ENCODE measurements at places on chromosomes 11 and 22. TPM values are rescaled to one million over a fixed set of nuclear protein-coding genes. Genes with fewer than 3 reads are reported as not detected.

DNA sequence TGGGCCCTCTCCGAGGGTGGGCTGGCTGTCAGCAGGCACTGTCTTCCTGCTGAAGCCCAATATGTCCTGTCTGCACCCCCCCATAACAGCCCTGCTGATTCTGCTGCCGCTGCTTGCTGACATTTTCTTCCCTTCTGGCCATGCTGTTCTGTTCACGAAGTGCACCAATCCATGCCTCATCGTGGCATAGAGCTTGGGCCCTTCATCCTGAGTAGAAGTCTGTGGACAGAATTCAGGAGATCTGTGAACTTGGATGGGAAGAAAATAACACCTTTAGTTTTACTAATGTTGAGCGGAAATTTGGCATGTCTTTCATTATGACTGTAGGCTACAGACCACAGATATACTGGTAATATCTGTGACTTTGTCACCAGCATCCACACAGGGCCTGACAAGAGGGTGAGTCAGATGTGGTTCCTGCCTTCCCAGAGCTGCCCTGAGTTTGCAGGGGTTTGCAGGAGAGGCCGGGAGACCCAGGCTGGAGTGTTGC lies 14.1 kb upstream of the KIAA0930 start:
- no peaks in the 10 kb centered on the region for H3K36me3 ChIP-seq
- no peak overlapping the region for H3K27ac ChIP-seq
- DNase-seq: no peak
- H3K4me1 ChIP-seq: no peaks in the 10 kb centered on the region

GRCh38 chr11:123152951-123153350 lies 42.1 kb downstream of the CLMP start:
- no peaks in the 10 kb centered on the region for H3K27me3 ChIP-seq
- H3K36me3 ChIP-seq: no peaks in the 10 kb centered on the region
- H3K4me3 ChIP-seq: no peak overlapping the region
- no peaks in the 10 kb centered on the region for H3K4me1 ChIP-seq

- DNase-seq: no peak
- H3K4me1 ChIP-seq: peaks cover 16% of the 10 kb centered on the region
- no peak overlapping the region for H3K27ac ChIP-seq
- H3K4me3 ChIP-seq: no peak overlapping the region
- H3K27me3 ChIP-seq: no peaks in the 10 kb centered on the region
Measured at GRCh38 chr11:65583589-65583988, 7.7 kb downstream of the EHBP1L1 start.

DNA sequence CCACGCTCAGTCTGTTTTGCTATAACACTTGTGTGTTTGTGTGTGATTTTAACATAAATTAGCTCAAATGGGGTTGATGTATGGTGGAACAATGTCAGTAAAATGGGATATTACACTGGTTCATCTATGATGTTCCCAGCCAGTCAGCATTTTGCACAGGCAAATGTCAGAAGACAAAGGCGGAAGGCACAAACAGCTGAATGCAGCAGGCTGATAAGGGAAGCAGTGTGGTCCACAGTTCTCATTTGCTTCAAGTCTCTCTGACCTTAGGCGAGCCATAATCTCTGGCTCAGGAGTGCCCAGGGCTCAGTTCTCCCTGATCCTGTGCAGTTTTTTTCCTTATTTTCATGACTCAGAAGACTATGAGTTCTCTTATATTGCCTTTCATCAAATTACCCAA lies 102.7 kb downstream of the FAR1 start:
- DNase-seq: no peak
- no peak overlapping the region for H3K4me3 ChIP-seq
- no peaks in the 10 kb centered on the region for H3K36me3 ChIP-seq
- H3K27ac ChIP-seq: no peak overlapping the region
- H3K27me3 ChIP-seq: peaks cover 16% of the 10 kb centered on the region

- peak overlapping the region; percentile 85 for H3K4me3 ChIP-seq
- peak overlapping the region; percentile 94 for H3K27ac ChIP-seq
- H3K27me3 ChIP-seq: no peaks in the 10 kb centered on the region
- peaks cover 82% of the 10 kb centered on the region for H3K4me1 ChIP-seq
Measured at GRCh38 chr22:50305393-50305922, 2.0 kb downstream of the PLXNB2 start.

DNA sequence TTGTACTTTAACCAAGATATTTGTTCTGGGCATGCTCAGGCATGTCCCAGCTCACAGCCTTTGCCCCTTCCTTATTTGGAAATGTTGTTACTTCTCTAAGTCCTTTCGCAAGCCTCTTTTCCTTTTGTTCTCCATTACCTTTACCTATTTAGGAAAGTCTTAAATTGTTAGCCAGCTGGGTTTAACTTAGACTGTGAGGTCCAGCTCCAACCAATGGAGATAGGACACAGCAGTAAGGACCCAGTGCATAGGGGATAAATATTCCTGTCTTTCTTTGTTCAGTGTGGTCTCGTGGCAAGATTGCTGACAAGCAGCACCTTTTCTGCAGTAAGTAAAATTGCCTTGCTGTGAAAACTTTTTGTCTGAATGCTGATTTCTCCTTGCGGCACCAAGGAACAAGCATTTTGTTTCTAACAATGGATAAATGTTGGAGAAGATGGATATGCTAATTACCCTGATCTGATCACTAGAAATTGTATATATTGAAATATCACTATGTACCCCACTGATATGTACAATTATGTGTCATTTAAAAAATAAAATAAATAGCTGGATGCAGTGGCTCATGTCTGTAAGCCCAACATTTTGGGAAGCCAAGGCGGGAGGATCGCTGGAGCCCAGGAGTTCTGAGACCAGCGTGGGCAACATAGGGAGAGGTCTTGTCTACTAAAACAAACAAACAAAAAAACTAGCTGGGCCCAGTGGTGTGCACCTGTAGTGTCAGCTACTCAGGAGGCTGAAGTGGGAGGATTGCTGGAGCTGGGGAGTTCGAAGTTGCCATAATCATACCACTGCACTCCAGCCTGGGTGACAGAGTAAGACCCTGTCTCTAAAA lies 31.9 kb upstream of the FTH1 start:
- H3K27me3 ChIP-seq: no peaks in the 10 kb centered on the region
- H3K27ac ChIP-seq: no peak overlapping the region
- no peak for DNase-seq
- H3K4me1 ChIP-seq: no peaks in the 10 kb centered on the region

- no peak overlapping the region for H3K4me3 ChIP-seq
- H3K4me1 ChIP-seq: no peaks in the 10 kb centered on the region
- no peak overlapping the region for H3K27ac ChIP-seq
- no peak for DNase-seq
- no peaks in the 10 kb centered on the region for H3K27me3 ChIP-seq
Measured at GRCh38 chr11:22635689-22636088, 10.1 kb upstream of the FANCF start.

DNA sequence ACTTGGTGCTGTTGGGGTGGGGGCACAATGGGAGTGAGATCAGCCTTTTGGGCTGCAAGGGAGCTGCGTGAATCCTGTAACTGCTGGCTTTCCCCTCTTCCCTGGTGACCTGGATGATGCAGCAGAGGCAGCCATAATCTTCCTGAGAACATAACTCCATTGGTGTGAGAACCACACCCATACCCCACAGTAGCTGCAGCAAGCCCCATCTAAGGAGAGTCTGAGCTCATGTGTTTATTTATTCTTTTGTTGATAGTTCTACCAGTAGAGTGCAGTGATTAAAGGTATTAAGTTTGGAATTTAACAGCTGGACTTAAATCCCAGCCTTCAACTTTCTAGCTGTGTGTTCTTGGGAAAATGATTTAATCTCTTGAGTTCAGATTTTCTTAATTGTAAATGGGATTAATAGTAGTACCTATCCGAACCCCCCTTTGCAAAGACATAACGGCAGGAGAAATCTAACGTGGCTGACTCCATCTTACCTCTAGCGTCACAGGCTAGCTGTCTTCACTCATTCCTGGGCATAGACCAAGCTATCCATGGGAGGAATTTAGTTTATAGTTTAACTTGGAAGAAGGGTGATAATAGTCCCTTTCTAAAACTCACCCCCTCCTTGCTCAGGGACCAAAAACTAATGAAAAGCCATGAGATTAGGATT lies 385.0 kb upstream of the DDI1 start:
- no peak for DNase-seq
- no peaks in the 10 kb centered on the region for H3K27me3 ChIP-seq
- H3K27ac ChIP-seq: no peak overlapping the region
- no peaks in the 10 kb centered on the region for H3K4me1 ChIP-seq

DNA sequence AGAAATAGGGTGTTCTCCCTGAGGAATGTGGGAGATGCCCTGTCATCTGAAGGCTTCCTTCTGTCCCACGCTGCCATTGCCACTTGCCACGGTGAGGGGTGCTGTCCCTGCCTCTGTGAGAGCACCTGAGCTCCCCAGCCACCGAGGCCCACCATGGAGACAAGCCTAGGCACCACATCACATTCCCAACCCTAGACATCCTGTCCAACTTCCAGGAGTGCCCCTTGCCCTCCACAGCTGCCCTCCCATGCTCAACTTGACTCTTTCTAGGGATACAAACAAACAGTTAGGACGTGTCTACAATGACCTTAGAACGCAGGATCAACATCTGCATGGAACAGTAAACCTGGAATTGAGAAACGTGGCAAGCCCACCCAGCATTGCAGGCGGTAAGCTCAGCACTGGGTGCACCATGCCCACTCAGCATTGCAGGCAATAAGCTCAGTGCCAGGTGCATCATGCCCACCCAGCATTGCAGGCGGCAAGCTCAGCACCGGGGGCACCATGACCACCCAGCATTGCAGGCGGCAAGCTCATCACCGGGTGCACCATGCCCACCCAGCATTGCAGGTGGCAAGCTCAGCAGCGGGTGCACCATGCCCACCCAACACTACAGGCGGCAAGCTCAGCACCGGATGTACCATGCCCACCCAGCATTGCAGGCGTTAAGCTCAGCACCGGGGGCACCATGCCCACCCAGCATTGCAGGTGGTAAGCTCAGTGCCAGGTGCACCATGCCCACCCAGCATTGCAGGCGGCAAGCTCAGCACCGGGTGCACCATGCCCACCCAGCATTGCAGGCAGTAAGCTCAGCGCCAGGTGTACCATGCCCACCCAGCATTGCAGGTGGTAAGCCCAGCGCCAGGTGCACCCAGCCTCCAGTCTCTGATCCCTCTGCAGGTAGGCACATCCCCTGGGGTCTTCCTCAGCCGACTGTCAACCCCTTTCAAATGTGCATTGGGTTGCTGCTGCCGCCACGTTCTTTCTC lies 1463.9 kb downstream of the TBC1D22A start:
- H3K27ac ChIP-seq: no peak overlapping the region
- H3K4me1 ChIP-seq: no peaks in the 10 kb centered on the region
- H3K4me3 ChIP-seq: no peak overlapping the region
- H3K27me3 ChIP-seq: peaks cover 10% of the 10 kb centered on the region
- no peaks in the 10 kb centered on the region for H3K36me3 ChIP-seq
- no peak for DNase-seq

GRCh38 chr11:8063324-8063723 lies 17.7 kb upstream of the TUB start:
- H3K4me3 ChIP-seq: no peak overlapping the region
- H3K36me3 ChIP-seq: no peaks in the 10 kb centered on the region
- peaks cover 22% of the 10 kb centered on the region for H3K4me1 ChIP-seq
- H3K27me3 ChIP-seq: no peaks in the 10 kb centered on the region
- H3K27ac ChIP-seq: peak overlapping the region; percentile 75

- no peak for DNase-seq
- H3K36me3 ChIP-seq: no peaks in the 10 kb centered on the region
- H3K4me1 ChIP-seq: no peaks in the 10 kb centered on the region
- no peak overlapping the region for H3K27ac ChIP-seq
Measured at GRCh38 chr11:72534371-72535193, 100.3 kb upstream of the CLPB start.

GRCh38 chr22:49828599-49828965 lies 909 bp upstream of the BRD1 start:
- DNase-seq: no peak
- H3K4me3 ChIP-seq: no peak overlapping the region
- peaks cover 26% of the 10 kb centered on the region for H3K4me1 ChIP-seq
- H3K36me3 ChIP-seq: peaks cover under 1% of the 10 kb centered on the region
- no peak overlapping the region for H3K27ac ChIP-seq

DNA sequence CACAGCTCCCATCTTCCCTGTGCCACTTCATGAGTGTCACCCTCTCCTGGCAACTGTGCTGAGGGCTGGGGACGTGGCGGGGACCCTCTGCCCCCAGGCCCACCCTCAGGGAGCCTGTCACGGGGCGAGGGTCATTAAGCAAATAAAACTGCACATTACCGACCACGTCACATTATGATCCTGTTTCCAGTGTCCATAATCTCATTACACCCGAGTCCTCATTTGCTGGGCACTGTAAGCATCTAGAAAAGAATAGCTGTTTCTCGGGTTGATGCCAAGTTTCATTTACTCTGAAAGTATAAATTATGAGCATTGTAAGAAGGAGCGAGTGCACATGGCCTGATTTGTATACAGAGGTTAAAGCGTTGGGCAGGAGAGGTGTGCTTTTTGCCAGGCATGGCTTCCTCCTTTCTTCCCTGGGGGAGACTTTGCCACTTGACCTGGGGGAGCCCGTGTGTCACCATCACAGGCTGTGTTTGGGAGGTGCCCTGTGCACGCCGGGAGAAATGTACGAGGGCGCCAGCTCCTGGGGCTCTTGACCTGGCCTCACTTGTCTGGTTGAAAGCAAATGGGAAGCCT lies 50.5 kb downstream of the LRP5 start:
- no peak overlapping the region for H3K4me3 ChIP-seq
- no peak overlapping the region for H3K27ac ChIP-seq
- H3K36me3 ChIP-seq: peaks cover 9% of the 10 kb centered on the region
- no peak for DNase-seq
- no peaks in the 10 kb centered on the region for H3K4me1 ChIP-seq

The OR4D5 gene
- not detected for polyA plus RNA-seq

The APOL5 gene
- polyA plus RNA-seq: not detected

The APOBEC3F gene
- 11.6 TPM for polyA plus RNA-seq

The SLC22A25 gene
- polyA plus RNA-seq: not detected

The PPME1 gene
- 24.2 TPM for polyA plus RNA-seq

The OR51B2 gene
- polyA plus RNA-seq: not detected
